AG04450 (cell line): ENCODE measurements at places on chromosomes 2 and 18.

DNA sequence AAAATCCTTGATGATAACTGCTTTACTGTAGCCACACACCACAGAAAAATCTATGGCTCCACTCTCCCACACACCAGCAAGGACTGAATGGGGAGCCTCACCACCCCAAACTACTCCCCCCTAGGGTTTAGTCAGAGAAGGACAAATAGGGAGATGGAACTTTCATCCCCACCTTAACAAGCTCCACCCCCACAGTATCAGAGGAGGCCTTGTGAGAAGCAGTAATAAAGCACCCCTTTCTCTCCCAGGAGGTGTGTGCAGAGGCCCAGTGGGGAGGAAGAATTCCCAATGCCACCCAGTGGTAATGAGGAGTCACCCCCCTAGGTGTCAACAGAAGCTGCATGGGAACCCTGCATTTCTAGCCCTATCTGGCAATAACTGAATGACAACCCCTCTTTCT is 224.9 kb downstream of the TNS1 start:
- no peak for DNase-seq

GRCh38 chr2:221103930-221104329 is 468.2 kb downstream of the EPHA4 start:
- no peak for DNase-seq

DNA sequence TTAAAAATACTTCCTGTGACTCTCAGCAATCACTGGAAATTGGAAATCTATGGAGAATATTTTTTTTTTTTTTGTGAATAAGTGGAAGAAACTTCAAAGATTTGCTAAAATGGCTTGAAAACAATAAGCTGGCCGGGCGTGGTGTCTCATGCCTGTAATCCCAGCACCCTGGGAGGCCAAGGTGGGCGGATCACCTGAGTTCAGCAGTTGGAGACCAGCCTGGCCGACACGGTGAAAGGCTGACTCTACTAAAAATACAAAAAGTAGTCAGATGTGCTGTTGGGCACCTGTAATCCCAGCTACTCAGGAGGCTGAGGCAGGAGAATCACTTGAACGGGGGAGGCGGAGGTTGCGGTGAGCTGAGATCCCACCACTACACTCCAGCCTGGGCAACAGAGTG is 155.5 kb upstream of the CAVIN2 start:
- no peak for DNase-seq

DNA sequence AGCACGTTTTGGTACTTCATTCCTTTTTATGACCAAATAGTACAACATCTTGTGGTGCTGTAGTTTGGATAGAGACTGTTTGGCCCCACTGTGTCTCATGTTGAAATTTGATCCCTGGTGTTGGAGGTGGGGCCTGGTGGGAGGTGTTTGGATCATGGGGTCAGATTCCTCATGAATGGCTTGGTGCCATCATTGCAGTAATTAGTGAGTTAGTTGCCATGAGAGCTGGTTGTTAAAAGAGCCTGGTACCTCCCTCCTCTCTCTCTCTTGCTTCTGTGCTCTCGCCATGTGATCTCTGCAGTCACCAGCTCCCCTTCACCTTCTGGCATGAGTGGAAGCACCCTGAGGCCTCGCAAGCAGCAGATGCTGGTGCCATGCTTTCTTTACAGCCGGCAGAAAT is 50.9 kb downstream of the NCAPH start:
- DNase-seq, result no peak

- DNase-seq, result peak; percentile 73
These were observed 61.3 kb downstream of the LONRF2 start for GRCh38 chr2:100260712-100261620.

DNA sequence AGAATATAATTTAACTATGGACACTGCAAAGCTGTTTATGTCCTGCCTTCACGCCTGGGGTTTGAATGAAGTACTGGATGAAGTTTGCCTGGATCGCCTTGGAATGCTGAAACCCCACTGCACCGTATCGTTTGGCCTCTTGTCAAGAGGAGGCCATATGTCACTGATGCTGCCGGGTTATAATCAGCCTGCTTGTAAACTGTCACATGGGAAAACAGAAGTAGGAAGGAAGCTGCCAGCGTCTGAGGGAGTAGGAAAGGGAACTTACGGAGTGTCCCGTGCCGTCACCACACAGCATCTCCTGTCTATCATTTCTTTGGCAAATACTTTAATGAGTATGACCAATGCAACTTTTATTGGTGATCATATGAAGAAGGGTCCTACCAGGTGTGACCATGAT is 105.8 kb downstream of the WDR7 start:
- DNase-seq, result no peak

DNA sequence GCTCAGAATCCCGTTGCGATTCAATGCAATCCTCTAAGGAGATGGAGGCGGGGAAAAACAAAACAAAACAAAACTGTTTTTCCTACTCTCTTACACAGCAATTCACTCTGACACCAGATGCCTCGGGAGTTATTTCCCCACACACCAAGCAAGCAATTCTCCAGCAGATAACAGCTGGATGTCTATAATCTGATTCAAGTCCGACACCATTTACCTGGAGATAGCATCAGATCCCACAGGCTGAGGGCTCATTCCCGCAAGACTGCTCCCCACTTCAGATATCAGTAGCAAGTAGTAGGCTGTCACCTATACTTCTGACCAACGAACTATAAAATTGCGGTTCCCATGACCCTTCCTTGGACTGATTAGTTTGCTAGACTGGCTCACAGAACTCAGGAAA is 58.7 kb downstream of the DTNB start:
- no peak for DNase-seq

DNA sequence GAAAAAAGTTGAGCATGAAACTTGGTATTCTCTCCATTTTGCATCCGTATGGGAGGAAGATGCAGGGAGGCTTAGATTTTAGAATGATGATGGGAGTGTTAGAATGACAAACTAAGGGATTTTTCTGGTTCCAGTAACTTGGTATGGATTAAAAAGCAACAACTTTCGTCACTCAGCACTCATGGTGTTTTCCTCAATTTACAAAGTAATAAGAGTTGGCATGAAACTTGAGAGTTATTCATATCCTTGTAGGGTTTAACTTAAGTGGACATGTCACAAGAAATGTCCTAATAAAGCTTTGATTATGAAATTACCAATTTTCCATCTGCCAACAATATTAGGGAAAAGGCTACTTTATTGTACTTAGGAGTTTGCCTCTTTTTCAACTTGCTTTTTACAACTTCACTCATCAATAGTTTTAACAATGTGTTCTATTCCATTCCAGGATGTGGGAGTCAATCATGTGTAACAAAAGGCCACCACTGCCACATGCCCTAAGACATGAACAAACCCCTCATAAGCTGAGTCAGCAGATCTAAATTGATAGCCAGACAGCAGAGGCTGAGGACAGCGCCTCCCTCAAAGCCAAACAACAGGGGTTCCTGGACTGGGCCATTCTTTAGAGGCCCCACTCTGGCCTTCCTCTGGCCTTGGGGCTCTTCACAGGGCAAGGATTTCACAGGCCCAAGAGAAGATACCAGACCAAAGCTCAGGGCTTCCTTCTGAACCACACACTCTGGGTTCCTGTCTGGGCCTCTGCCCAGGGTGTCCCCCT is 265.8 kb downstream of the TNS1 start:
- DNase-seq, result no peak

DNA sequence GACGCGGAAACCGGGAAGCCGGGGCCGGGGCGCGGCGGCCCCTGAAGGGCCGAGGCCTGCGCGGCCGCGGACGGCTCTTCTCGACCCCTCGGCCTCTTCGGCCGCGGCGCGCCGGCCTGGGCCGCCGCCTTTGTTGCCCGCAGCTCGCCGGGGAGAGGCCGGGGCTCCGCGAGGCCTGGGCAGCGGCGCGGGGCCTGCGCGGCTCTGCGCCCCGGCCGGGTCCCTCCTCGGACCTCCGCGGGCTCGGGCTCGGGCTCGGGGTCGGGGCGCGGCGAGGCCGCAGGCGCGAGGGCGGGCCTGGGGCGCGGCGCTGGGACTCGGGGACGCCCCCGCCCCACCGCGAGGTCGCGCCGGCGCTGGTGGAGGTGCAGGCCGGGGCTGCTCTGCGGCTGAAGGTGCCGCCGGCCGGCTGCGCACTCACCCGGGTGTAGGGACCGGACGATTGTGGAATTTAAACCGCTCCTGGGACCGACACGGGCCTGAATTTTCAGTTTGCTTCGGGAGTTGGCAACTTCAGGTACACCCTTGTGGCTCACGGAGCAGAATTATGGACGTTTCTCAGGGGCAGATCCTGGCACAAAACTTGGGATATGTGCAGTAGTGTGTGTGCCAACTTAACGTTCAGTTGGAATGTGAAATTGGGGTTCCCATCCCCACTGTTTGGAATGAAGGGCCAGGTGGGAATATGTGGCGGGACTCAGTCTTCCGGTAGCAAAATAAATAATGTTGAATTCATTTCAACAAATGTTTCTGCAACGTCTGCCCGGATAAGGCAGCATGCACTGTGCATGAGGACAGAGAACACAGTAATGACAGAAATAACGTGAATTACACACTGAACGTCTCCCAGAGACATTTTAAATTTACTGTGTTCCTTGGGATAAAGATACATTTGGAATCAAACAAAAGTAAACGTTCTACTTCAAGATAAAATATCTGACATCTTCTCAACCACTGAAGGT is 787 bp downstream of the SOCS6 start:
- no peak for DNase-seq

DNA sequence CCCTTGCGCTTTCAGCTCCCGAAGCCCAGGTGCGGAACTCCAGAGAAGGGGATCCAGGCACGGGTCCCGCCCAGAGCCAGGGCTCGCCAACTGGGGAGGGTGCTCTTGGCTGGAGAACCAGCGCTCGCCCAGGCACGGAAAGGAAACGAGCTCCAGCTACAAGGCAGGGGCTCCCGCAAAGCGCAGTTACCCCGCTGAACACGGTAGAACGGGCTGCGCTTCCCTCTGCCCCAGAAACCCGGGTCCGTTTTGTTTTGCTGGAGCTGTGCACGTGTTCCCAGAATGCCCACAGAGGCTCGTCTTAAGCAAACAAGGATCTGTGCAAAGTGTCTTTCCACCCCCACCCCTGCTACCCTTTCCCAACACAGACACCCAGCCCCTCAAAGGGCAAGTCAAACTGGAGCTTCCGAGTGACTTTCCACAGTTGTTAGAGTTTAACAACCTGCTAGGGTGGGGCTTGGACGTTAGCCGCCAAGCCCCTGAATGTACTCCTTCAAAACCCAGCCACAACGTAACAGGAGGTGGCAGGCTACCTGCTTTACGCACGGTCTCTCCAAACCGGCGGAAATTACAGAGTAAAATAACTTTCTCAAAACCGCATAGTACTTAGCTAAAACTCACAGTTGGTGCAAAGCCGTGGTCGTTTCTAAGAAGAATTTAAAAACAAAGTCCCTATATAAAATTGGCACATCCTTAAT is 775 bp downstream of the RNF125 start:
- DNase-seq, result no peak

DNA sequence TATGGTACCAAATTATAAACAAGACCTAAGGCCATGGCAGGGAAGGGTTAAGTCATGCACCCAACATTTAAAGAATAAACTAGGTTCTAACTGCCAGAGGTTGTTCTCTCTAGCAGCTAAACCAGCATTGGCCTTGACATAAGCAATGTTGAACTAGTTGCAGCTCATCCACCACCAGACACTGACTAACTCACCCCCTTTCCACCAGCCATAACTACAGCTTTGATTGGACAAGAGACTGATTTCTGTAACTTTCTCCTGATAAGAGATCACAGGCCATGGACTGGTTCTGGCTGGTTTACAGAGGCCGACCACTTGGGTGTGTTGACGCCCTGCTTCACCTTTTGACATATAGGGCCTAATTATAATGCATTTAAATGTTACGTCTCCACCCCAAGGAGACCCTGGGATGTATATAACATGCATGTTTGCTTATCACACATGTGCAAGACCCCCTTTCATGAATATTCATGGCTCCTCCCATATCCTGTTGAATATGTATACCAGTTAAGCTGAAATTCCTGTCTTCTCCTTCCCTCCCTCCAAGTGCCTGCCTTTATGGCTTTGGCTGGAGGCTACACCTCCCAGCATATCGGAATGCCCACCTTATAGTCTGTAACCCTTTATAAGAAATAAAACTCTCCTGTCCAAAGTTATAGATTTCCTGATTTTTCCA is 75.9 kb downstream of the MRPS9 start:
- DNase-seq, result no peak

DNA sequence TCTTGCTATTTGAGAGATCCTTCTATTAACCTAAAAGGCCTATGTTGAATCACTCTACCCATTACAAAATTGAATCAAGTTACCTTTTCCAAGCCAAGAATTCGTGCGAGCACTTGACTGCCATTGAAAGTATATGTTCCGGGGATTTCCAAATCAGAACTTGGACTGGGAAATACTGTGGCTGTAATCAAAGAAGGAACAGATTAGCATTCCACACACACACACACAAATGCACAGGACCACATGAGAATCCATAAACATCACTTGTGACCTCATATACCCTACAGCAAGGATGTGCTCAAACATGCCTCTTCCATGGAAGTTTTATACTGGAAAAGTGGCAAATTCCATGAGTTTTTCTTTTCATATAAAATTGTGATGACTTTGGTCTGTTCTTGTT is 86.0 kb downstream of the ABCA12 start:
- no peak for DNase-seq

DNA sequence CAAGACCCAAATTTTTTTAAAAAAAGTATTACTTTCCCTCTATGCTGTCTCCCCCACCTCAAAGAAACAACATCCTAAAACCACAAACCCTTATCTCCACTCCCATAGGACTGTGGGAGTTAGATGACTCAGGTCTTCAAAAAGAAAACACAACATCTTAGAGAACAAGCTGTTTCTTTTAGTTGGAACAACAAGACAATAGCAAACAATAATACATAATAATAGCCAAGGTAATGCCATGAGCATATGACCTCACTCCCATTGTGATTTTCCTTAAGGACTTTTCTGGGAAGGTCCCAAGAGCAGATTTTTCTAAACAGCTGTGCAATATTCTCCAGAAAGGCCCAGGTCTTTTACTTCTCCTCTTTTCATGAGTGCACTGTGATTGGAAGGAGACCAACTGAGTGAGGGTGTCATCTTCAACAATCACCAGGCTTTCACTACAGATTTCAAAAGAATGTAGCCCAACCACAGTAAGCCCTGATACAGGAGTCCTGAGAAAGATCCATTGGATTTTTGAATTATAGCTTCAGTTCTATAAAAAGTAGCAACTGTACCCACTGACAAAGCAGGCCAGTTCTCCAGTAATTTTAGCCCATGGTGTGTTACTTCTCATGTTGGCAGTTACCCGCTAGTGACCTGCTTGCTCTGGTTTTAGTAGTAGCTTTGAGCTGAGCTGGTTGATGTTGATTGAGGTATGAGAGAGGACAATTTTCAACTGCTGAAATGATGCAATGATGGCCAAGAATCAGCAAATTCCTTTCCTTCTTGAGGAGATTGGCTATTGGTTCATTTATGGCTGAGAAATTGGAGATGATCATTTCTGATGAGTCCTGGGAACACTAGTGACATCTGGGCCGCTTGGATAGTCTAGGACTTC is 144.5 kb upstream of the TCF4 start:
- DNase-seq, result no peak

DNA sequence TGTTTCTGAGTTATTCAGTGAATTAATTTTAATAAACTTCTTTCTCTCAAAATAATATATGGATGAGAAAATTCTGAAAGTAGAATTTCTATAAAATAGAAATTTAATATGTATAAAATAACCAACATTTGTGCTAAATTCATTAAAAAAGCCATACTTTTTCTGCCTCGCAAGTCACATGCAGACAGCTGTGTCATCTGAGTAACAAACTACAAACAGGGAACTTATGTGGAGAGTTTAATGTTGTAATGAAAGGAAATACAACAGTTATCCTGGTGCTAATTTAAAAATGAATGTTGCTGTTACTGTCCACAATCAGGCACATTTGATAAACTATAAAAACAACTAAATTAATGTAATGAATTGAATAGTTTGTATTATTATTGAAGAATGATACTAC is 22.2 kb downstream of the RMDN2 start:
- DNase-seq, result no peak
